Kidney epithelial cell (primary cell): ENCODE measurements at places on chromosomes 7 and 10. TPM values are rescaled to one million over a fixed set of nuclear protein-coding genes. Genes with fewer than 3 reads are reported as not detected.

The GPR141 gene
- total RNA-seq, result not detected in 2 replicates

GRCh38 chr7:77474756-77475155 lies 58.6 kb upstream of the GSAP start:
- DNase-seq, result no peak

GRCh38 chr7:2470204-2471021 lies 5.8 kb downstream of the GRIFIN start:
- DNase-seq, result no peak

DNA sequence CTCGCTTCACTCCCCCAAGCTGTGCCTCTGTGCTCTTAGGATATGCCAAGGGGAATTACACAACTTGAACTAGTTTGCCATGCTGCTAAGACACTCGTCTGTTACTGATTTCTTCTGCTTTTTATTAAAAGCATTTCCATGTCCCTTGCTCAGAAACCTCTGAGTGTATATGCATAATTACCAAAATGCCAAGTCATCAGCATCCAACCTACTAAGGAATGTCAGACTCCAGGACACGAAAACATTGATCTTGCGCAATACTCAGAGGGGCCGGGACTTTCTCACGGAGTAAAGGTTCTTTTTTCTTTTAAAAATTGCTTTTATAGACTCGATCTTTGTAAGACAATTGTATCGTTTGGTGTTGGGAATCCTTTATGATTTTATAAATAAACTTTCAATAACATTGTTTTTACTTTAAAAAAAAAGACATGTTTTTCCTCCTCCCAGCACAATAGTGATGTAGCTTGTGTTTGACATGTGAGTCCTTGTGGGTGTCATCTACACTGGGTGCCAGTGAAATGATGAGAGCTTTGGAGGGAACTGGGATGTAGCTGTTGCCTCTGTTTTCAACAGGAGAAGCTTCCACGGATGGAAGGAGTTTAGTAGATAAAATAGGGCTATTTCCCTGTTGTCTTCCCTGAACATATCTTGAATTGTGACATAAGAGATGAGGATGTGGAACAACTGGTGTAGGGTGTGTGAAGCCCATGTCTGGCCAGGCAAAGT lies 43.6 kb downstream of the CNNM1 start:
- DNase-seq, result no peak

- no peak for DNase-seq
Measured at GRCh38 chr7:83178066-83178465, 15.4 kb upstream of the PCLO start.
